ENCODE measurements at places on chromosomes 4 and X.

- no peak for DNase-seq
Observed at GRCh38 chrX:113919387-113919786, 664.5 kb upstream of the HTR2C start.

GRCh38 chrX:41449615-41450014, 2.5 kb downstream of the NYX start:
- DNase-seq = no peak

GRCh38 chrX:50115973-50116372, 84.8 kb downstream of the AKAP4 start:
- DNase-seq = no peak

DNA sequence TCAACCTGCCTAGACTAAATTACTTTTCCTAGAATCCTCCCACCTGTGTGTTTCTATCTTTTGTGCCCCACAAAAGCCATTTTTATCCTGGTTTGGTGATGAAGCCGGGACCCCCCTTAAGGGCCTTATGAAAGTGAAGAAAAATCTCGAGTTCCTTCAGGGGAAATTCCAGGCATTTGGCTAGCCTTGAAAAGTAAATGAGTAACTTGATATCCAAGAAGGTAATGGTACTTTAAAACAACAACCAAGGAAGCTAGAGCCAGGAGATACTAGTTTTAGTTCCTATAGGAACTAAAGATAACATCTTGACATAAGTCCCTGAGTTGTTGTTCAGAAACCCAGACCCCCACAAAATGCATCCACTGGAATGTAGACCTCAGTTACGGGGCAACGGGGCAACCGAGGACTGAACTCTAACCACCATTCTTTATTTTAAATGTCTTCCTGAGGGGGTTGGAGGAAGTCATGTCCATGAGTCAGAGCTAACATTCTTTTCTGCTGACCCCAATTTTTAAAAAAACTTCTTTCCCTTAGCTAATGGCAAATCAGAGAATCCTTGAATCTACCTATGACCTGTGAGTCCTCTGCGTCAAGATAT, 73.9 kb downstream of the VCX3A start:
- DNase-seq = no peak

DNA sequence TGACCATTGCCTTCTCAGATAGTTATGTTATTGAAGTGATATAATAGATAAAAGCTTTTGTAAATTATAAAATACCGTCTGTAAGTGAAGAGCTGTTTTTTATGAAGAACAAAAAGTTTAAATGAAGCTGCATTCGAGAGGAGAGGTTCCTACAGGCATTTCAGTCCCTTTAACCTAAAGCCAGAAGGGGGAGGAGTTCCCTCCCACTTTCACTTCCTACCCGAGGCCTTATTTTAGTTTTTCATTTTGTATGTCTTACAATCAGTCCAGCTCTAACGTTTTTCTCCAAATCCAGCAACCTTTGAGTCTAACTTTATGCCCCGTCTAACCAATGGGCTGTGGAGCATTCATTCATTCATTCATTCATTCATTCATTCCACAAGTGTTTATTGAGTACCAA, 16.5 kb upstream of the SOX3 start:
- DNase-seq = no peak

DNA sequence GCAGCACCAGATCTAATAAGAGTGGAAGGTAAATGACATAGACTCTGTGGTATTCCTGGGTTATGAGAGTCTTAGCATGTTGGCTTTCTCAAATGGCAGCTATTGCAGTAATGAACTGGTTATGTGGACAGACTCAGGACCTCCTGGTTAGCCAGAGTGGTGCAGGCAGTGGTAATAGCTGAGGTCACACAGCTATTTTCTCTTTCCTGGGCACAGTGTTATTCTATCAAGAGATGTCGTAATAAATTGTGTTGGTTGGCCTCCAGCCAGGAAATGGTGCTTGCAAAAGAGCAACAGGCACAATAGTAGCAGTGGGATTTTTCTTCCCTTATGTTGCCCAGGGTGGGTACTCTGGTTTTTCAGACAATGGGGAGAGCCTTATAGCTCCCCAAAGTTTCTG, 279.2 kb upstream of the FGF16 start:
- DNase-seq = no peak

DNA sequence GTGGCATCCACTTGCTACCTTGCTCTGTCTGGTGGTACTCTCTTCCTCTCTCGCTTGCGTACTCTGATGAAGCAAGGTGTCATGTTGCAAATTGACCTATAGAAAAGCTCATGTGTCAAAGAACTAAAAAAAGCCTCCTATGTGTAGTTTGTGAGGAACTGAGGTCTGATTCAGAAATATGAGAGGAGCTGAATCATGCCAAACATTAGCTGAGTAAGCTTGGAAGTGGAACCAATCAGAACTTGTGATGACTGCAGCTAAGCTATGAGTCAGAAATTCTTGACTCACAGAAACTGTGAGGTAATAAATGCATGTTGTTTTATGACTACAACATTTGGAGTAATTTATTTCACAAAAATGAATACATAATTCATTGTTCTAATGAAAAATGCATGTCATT, 2138.8 kb downstream of the PCDH7 start:
- DNase-seq = no peak

GRCh38 chr4:6694177-6694901, 661 bp downstream of the S100P start:
- no peak for DNase-seq

GRCh38 chr4:186666750-186667149, 56.9 kb downstream of the FAT1 start:
- no peak for DNase-seq

DNA sequence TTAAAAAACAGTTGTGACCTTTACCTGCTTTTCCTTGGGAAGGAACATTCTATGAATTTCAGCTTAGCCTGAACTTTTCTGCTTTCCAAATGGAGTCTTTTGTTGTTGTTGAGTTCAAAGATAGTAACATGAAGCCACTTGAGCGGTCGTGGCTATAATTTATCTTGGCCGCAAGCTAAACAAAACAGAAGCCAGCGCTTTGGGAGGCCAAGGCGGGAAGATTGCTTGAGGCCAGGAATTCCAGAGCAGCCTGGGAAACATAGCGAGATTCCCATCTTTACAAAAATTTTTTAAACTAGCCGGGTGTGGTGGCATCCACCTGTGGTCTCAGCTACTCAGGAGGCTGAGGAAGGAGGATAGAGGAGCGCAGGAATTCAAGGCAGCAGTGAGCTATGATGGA, 29.9 kb downstream of the TKTL1 start:
- no peak for DNase-seq

DNA sequence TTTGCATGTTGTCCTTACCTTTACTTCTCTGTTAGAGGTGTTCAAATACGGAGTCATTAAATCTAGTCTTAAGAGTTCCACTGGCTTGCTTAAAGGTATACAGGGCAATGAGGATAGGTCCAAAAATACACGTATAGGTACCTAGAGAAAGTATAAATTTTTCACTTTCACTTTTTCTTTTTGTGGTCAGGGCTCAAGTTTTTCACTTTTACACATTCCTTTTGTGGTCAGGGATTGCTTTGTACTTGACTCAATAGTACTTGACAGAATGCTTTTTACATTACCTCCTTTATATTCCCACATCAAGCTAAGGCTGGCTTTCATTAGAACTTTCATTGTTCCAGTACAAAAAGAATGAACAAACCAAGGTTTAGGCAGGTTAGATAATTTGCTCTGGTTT, 21.7 kb downstream of the TMEM184C start:
- no peak for DNase-seq

DNA sequence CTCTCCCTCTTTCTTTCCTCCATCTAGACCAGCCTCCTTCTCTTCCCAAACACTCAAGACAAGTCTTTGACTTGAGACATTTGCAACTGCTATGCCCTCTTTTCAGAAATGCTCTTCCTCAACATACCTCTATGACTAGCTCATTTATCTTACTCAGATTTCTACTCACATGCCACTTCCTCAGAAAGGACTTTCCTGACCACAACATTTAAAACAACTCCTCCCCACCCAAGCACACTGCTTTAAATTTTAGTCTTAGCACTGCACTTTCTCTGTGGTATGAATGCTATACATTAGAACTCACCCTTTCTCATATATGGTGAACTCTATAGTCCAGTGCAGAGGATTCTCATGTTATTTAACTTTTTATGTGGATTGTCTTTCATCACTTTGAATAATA, 28.4 kb upstream of the SULT1E1 start:
- no peak for DNase-seq

- no peak for DNase-seq
Observed at GRCh38 chrX:130108647-130109428, 1.5 kb downstream of the ELF4 start.

DNA sequence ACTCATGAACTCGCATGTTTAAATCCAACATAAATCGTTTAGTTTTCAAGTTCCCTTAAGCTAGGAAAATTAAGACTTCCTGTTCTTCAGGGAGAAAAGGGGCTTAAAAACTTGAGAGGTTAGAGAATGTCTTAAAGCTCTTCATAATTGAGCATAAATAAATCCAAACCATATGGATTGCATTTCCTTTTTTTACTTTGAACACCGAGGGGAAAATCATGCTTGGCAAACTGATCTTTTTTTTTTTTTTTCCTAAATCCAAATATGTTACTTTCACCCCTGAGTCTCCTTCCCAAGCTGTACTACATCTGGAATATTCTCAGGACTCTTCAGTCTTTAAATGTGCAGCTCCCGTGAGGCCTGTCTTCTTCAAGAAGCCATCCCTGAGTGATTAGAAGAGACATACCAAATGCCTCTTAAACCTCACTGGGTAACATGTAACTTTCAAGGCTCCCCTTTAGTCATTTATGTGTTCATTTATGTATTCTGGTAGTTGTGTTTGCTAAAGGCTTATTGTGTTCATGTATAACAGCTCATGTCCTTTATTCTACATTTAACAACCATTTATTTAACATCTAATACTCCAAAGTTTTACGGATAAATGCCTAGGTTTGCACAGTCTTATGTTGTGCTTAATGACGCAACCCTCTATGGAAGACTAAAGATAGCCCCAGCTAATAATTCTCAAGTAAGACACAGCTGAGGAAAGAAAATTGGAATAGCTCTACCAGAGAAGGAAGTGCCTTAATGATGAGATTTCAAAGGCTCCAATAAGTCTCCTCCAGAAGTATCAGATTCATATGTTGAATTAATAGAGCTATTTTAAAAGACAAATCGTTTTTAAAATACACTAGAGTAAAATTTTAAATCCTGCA, 107.0 kb downstream of the AGTR2 start:
- DNase-seq = no peak

- DNase-seq = no peak
Observed at GRCh38 chr4:139971111-139971510, 182.9 kb downstream of the MAML3 start.

- no peak for DNase-seq
Observed at GRCh38 chrX:4881277-4881676, 1167.8 kb upstream of the PRKX start.

GRCh38 chr4:81307991-81308390, 93.0 kb upstream of the PRKG2 start:
- DNase-seq = no peak

GRCh38 chr4:1406981-1407656, 877 bp upstream of the NKX1-1 start:
- DNase-seq = no peak

GRCh38 chr4:36651253-36651652, 369.8 kb downstream of the DTHD1 start:
- no peak for DNase-seq

GRCh38 chr4:3335385-3335784, 42.6 kb downstream of the RGS12 start:
- DNase-seq = peak; percentile 70
